ENCODE measurements at places on chromosomes 7 and 10.

DNA sequence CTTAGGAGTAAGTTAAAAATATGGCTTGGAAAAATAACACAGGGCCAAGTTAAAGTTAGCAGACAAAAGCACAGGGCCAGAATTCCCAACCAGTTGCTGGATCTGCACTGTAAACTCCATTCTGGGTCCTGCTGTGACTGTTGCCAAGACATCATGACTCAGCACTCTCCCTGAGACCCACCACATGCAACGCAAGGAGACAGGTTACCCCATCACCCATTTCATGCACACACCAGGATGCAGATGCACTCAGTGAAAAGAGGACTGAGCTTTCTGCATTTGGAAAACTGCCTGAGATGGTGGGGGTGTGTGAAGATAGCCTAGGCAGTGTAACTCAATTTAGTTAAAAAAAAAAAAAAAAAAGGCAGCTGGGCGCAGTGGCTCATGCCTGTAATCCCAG lies 97.6 kb upstream of the ZNF438 start:
- no peak for DNase-seq

- DNase-seq, result no peak
Observed at GRCh38 chr10:100980711-100981110, 6.6 kb downstream of the MRPL43 start.

- DNase-seq, result no peak
Observed at GRCh38 chr10:98621630-98622029, 174.9 kb upstream of the HPS1 start.

DNA sequence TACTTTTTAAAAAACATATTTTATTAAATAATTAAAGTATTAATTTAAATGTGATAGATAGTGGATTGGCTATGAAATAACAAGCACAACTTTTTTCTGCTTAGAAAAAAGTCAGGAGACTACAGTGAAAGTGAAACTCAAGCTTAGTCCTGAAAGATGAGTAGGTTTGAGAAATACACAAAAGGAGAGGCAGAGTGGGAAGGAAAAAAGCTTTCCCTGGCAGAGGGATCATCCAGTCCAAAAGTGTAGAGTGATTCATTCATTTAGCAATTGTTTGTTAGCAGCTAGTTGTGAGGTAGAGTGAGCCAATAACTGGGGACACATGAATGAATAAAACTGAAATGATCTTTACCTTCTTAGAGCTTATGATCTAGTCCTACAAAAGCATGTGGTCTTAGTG lies 93.5 kb downstream of the FOXP2 start:
- DNase-seq, result no peak

DNA sequence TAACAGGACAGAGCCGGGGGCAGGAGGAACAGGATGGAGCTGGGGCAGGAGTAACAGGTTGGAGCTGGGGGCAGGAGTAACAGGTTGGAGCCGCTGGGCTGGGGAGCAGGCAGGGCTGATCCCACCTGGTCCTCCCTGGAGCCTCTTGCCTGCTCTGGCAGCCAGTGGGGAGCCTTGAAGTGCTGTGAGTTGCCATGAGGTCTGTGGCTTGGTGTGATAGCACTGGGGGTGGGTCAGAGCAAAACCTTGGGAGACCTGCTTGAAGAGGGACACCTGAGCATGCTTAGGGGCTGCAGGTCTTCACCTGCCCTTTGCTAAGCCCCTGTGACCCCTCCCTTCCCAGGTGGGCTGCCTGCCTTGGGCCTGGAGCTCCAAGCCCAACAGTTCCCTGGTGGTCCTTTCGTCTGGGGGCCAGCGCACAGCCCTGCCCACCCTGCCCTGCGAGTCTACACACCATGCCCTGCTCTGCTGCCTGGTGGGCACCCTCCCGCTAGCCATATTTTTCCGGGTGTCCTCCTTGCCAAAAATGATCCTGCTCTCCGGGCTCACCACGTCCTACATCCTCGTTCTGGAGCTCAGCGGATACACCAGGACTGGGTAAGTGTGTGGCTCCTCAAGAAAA lies 111.6 kb downstream of the ADCY1 start:
- no peak for DNase-seq

DNA sequence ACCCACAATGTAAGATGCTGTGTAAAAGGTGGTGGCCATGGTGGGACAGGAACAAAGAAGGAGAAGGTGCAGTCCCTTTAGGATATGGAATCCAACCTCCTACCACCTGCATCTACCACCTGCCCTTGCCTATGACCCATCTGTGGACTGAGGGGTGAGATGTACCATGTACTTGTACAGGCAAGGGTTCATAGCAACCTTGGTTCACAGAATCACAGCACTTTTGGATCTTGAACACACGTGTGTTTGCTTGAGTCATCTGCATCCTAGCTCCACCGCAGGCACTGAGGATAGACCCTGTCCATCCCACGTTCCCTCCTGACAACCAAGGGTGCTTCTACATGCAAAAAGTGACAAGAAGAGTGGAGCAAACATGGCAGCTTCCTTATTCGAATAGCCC lies 162.3 kb downstream of the GFRA1 start:
- DNase-seq, result no peak

- DNase-seq, result no peak
Observed at GRCh38 chr7:130417213-130417612, 23.6 kb downstream of the CEP41 start.

DNA sequence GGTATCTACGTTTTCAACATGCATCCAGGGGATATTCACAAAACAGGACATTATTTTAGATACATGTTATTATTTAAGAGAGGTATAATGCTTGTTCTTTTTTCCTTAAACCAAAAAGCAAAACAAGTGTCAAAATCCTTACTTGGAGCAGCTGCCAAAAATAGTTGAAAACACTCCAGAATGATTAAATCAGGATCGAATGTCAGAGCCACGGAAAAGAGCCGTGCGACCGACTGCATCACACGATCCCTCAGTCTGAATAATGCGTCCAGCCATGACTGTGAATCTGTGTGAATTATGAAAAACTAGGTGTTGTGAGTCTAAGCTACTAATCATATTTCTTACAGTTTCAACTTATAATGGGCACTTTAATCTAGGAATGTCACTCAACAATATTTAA lies 126.0 kb downstream of the PARD3 start:
- no peak for DNase-seq

DNA sequence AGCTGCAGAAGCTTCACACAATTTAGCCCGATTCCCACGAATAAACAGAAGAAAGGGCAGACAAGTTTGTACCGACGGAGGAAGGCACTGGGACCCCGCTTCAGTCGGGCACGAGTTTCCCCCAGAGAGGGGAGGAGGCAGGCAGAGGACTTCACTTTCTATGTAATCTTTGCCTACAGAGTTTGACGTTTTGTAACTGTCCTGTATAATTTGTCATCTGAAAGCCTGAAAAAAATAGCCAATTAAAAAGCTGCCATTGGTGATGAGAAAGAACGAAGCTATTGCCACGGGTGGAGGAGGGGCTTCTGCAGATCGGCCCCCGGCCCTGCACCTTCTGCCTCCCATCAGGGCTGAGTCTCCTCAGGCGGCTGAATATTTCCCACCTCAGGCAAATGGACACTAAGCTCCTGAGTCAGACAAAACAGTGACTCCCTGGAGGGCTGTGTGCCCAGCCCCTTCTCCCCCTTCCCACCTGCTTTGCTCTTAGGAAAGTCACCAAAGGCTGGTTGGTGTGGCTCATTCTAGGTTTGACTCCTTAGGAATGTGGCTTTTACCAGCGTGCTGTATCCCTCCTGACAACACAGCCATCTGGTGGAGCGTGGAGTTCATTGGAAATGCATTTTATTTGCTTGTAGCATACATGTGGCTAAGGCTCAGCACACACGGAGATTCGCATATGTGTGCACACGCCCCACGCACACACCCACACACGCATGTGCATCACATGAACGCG lies 117.4 kb downstream of the VIPR2 start:
- DNase-seq, result no peak

DNA sequence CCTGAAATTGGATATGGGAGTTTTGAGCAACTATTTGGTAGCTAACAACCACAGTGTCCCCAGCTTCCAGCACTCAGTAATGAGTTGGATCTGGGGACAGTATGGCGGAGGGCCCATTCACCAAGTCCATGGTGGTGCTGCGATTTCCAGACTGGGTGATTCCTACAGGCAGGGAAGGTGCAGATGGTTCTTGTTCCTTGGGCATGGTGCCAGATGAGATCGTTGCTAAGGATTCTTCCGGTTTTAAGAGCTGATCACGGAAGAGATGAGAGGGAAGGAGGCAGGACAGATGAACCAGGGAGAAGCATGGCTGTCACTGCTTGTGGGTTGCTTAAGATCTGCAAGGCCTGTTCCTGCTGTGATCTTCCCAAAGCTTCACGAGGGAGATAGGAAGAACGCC lies 380.3 kb downstream of the TCERG1L start:
- DNase-seq, result no peak

Measured in stimulated activated CD8-positive, alpha-beta memory T cell treated with anti-CD3 and anti-CD28 coated beads, Interleukin-4, amount 100 ng/mL, for 1 hour (primary cell).